ENCODE measurements at places on chromosomes 2 and 18.

- DNase-seq = no peak
These were observed 2.6 kb downstream of the LIPG start for GRCh38 chr18:49564518-49564834.

- peak; percentile 77 for DNase-seq
These were observed 150.4 kb downstream of the MTX2 start for GRCh38 chr2:176419591-176420071.

DNA sequence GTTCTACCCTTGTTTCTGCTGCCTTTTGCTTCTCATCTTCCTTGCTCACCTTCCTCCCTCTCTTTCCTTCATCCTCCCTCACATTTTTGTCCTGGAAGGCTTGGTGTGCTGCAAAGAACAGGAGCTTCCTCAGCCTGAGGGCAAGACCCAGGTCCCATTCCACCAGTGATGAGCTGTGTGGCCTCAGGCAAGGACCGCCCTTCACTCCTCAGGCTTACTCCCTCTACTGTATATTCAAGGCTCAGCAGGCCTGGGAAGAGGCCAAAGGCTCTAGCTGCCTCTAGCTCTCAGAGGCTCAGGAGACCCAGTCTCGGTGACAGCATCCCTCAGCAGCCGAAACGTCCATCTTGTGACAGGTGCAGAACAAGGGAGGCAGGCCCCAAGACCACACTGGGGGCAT, 97.5 kb downstream of the MRO start:
- no peak for DNase-seq

DNA sequence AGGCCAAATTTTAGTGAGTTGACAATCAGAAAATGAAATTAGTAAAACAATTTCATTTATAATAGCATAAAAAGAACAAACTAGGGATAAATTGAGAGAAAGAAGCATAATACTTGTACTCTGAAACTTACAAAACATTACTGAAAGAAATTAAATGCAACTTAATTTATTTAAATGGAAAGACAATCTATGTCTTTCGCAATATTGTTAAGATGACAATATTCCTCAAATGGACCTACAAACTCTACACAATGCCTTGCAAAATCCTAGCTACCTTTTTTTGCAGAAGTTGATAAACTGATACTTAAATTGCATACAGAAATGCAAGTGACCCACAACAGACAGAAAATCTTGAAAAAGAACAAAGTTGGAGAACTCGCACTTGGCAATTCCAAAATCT, 9.1 kb downstream of the EPG5 start:
- DNase-seq = no peak

DNA sequence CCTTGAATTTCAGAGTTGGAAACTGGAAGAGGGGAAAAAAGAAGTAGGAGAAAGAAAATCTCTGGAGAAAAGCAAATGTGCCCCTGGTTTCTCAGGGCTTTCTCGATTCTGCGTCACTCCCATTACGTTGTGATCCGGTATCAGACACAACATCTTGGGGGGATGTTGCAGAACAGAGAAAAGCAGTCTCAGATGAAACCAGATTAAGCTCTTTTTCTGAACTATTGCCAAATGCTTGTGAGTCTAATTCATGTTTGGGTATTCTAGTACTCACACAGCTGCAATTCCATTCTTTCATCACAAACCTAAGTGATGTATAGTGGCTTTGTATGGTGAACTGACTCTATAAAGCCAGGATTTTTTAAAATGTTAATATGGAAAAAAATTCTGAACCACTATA, 233.2 kb downstream of the TCF4 start:
- DNase-seq = no peak

- DNase-seq = no peak
These were observed 247.1 kb downstream of the ANAPC1 start for GRCh38 chr2:111636905-111637304.

GRCh38 chr18:49690312-49690711, 123.0 kb downstream of the ACAA2 start:
- DNase-seq = peak; percentile 95

DNA sequence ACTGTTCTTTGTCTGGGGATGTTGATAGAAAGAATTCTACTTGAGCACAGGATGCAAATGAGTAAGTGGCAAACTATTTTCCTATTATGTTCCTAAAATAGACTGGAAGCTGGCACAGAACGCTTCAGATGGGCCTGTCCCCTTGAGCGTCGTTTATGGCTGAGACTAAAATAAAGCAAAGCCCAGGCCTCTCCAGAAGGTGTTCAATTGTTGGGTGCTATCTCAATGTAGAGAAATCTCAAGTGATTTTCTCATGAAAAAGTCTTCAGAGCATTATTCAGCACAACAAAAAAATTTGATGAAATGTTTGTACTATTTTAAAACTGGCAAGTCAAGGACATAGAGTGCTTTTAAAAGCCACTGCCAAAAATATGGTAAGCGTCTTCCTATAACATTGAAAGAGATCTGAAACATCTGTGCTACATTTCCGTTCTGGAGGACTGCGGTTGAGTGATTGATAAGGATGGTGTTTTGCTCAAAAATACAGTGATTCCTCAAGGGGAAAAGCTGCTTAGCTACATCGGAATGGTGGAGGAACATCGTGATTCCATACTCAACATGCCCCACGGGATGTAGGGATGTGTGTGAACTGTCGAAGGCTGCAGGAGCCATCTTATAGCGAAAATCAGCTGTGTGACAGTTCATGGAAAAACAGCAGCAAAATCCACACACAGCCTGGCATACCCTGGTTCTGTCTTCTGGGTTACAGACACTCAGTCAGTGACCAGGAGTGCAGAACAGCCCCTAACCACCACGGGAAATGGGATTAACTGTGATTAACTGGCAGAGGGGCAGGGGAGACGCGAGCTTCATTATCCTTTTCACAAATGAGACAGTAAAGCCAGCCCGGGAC, 10.4 kb upstream of the LRRFIP1 start:
- DNase-seq = peak; percentile 94

- no peak for DNase-seq
These were observed 577.3 kb downstream of the SATB2 start for GRCh38 chr2:198880421-198880820.

- no peak for DNase-seq
These were observed 41.6 kb downstream of the HS6ST1 start for GRCh38 chr2:128276878-128277675.

DNA sequence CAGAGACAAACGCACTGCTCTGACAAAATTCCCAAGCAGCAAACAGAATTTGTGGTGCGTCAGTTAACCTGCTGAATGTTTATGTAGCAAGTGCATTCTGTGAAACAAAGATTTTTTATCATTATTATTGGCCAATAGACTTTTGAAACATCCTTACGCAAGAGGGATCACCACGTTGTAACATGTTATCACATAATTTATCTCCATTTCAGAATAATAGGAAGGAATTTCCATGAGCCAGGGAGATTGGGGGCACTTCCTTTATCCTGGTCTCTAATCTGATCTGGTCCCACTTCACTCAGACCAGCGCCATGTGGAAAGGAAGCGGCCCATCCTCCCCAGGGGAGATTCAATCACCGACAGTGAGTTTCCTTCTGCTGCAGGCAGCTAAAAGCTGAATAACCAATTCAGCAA, 166.1 kb downstream of the PID1 start:
- DNase-seq = peak; percentile 33

- no peak for DNase-seq
These were observed 73.6 kb downstream of the NRP2 start for GRCh38 chr2:205755923-205756322.

DNA sequence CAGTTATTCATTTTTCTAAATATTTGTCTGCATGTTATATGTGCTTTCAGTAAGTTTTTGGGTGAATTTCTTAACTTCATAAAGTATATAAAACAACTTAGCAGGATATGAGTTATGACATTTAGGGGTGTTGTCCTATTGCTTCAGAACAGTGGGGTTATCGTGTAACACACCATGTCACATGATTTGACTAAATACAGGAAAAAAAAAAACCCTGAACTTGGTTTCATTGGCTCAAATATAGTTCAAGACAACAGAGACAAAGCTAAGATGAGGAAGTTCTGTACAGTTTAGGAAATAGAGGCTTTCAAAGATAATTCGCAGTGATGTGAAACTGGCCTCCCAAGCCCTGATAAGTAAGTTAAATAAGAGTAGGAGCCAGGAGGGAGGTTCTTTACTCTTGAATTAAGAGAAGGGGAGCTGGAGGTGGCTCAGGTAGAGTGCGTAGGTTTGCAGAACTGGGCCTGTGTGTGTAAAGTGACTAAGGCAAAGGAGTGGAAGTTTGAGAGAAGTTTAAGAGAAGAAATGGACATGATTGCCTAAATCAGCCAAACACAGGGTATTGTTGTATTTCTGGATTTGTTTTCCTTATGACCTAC, 53.9 kb downstream of the LIMS1 start:
- DNase-seq = peak; percentile 49

GRCh38 chr18:2316082-2316750, 255.1 kb downstream of the METTL4 start:
- DNase-seq = no peak

GRCh38 chr2:231488331-231488730, 24.0 kb upstream of the NCL start:
- DNase-seq = no peak

DNA sequence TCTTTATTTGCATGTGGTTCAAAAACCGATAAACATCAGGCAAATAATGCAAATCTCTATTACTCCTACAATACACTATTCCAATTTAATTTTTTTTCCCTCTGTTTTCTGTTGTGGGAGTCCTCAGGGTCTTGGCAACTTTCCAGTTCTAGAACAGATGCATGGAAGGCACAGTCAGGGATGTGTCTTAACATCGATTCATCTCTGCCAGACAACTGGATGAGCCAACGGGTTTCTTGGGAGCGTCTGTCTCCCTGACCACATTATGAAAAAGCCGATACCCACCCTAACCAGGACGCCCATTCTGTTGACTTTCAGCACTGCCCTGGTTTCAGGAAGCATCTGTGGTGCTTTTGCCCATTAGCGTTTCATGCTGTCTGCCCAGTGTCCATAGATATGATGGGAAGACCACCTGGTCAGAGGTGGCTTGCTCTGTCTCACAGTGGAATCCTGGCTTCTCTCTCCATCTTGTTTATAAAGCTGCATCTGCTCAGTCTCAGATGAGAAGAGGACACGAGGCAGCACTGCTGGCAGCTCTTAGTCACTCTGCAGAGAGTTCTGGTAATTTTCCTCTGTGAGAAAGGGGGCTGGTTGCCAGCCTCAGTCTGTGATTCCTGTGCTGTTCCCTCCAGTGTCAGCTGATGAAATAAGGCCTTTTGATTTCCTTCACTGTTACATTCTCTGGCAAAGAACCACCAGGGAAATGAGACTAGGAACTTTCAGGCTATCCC, 57.9 kb upstream of the KCNE4 start:
- peak; percentile 96 for DNase-seq

DNA sequence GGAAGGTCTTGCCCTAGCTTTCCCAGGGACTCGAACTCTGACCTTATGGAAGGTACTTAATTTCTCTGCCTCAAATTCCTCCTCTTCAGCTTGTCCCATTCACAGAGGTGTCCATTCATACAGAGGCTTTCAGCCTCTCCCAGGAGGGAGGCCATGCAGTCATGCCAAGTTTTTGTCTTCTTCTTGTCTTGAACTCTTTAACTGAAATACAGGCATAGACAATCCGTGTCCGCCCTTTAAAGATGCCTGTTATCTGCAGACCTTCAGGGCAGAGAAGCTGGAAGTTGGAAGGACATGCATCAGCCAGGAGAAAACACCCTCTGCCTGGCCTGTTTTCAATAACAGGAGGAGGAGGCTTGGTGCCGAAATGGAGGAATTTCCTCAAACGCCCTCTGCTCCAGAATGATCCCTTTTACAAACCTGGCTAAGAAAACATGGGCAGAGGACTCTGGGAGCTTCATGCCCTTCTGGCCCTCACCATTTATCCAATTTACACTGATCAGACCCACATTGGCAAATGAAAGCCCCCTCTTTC, 308.3 kb downstream of the MYCN start:
- DNase-seq = no peak

DNA sequence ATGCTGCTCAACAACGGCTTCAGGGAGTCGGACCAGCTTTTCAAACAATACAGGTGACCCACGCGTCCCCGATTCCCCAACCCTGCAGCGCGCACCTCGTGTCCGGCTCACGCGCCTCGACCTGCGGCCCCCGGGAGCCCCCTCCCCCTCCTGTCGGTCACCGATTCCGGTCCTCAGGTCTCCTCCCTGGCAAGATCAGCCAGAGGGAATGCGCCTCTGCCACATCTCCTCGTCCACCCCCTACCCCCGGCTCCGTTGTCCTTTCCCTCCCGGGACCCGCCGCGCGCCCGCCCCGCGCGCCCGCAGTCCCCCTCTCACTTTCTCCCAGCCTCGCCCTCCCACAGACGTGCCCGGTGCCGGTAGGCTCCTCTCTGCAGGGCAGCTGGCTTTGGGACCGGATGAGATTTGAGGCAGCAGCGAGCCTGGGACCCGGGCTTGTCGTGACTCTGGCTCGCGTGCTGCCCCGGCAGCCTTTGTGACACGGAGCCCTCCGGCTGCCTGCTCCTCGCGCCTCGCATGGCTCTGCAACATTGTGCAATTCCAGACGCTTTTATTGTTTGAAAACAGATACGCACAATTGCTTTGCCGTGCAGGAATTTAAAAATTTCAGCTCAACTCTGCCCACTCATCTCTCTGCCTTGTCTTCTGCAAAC, 558 bp downstream of the TTC39C start:
- DNase-seq = peak; percentile 81
